Endothelial cell (in vitro differentiated cells): ENCODE measurements at places on chromosomes 2 and 18.

GRCh38 chr2:134712736-134713135 is 6.1 kb downstream of the TMEM163 start:
- no peak for DNase-seq

GRCh38 chr2:48750128-48750739 is 5.3 kb downstream of the LHCGR start:
- DNase-seq, result no peak

- no peak for DNase-seq
These were observed 75.9 kb downstream of the SLC66A2 start for GRCh38 chr18:79875531-79875919.

- no peak for DNase-seq
These were observed 403 bp downstream of the TMEM127 start for GRCh38 chr2:96265349-96265839.

DNA sequence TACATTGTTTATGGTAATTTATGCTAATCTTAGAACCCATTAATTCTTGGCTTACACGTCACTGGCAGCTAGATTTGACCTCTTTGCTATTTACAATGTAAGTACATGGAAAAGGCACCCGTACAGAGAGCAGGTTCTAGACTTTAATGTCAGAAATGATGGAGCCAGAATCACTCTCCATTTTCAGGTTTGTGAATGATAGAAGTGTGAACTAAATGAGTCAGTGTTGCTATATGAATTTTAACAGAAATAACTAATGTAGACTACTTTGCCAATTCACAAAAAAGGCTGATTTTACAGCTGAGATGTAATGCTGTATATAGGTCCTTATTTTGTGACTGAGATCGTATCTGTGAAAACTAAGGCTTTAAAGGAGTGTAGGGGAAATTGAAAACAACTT is 214.6 kb downstream of the LDLRAD4 start:
- DNase-seq, result no peak

DNA sequence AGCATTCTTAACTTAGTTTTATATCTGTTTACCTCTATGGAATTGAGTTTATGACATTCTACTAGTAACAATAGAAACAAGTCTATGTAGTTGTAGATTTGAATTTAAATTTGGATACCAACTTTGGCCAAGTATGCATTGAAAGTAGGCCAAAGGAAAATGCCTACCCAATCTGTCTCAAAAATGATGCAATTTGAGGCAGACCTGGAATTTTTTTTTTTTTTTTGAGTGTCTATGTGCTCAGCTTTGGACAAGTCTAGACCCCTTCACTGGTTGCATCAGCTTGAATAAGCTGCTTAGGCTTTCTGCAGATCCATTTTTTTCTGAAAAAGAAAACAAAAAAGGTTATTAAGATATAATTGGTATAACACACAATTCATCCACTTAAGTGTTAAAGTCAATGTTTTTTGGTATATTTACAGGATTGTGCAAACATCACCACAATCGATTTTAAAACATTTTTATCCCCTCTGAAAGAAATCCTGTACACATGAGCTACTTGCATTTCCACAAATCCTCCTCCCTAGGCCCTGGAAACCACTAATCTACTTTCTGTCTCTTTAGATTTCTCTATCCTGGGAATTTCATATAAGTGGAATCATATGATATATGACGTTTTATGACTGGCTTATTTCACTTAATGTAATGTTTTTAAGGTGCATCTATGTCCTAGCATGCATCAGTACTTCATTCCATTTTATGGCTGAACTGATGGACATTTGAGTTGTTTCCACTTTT is 185.1 kb upstream of the CCDC68 start:
- DNase-seq, result no peak

DNA sequence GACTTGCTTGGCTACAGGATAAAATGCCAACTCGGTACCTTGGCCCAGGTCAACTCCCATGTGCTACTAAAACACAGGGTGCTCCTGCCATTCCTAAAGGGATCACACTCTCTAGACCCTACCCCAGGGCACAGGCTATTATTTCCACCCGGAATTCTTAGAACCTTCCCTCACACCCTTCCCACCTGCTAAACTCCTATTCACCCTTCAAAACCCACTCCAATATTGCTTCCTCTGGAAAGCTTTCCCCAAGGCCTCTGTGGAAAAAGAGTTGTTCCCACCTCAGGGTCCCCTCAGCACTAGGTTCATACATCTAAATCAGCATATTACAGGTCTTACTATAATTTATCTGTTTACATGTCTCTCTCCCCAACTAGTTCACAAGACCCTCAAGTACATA is 75.0 kb upstream of the TANC1 start:
- DNase-seq, result no peak

- no peak for DNase-seq
These were observed 15.2 kb downstream of the KIDINS220 start for GRCh38 chr2:8822218-8822617.

DNA sequence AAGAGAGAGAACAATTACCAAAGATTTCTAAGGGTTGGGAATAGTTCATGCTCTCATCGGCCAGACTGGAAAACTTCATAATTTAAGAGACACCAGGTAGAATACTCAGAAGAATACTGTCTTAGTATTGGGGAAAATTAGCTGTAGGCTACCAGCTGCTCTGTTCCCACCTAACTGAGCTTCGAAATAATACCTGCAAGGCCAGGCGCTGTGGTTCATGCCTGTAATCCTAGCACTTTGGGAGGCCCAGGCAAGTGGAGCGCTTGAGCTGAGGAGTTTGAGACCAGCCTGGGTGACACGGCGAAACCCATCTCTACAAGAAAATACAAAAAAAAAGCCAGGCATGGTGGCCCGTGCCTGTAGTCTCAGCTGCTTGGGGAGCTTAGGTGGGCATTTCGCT is 35.8 kb downstream of the MAP4K3 start:
- no peak for DNase-seq

DNA sequence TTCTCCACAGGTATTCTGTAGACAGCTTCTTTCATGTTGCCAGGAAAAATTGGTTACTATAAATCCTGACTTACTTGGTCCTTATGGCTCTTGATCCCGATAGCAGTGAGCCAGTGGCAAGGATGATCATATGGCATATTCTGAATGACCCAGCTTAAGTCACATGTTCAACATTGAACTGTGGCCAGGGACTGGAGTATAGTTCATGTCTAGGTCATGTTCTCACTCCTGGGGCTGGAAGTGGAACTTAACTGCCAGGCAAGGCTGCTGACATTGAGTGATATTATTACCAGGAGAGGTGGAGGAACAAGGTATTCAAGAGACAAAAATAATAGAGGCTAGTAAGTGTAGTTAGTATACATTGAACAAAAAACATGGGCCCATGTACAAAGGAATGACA is 26.2 kb downstream of the R3HDM1 start:
- DNase-seq, result no peak

GRCh38 chr18:76951456-76952247 is 129.3 kb downstream of the ZNF236 start:
- no peak for DNase-seq

GRCh38 chr18:66729442-66730239 is 125.8 kb upstream of the CDH19 start:
- DNase-seq, result no peak

DNA sequence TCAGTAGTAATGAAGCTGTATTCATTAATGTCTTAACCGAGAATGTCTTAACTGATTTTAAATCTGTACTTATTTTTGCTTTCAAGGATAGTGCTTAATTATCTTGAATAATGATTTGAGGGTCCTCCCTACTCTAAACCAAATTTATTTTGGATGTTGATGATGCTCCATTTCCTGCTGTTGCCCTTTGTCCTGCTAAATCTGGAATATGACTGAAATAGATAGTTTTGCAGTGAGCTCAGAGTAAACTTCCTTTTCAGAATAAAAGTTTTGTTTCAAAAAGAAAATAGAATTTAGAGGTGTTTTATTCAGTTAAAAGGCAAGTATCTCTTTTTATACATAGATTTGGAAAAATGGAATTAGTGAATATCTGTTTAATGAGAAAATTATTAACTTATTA is 8.1 kb downstream of the NBEAL1 start:
- no peak for DNase-seq

GRCh38 chr2:206915121-206915520 is 24.2 kb upstream of the CPO start:
- no peak for DNase-seq

GRCh38 chr2:238821391-238821790 is 26.5 kb upstream of the TWIST2 start:
- DNase-seq, result no peak

DNA sequence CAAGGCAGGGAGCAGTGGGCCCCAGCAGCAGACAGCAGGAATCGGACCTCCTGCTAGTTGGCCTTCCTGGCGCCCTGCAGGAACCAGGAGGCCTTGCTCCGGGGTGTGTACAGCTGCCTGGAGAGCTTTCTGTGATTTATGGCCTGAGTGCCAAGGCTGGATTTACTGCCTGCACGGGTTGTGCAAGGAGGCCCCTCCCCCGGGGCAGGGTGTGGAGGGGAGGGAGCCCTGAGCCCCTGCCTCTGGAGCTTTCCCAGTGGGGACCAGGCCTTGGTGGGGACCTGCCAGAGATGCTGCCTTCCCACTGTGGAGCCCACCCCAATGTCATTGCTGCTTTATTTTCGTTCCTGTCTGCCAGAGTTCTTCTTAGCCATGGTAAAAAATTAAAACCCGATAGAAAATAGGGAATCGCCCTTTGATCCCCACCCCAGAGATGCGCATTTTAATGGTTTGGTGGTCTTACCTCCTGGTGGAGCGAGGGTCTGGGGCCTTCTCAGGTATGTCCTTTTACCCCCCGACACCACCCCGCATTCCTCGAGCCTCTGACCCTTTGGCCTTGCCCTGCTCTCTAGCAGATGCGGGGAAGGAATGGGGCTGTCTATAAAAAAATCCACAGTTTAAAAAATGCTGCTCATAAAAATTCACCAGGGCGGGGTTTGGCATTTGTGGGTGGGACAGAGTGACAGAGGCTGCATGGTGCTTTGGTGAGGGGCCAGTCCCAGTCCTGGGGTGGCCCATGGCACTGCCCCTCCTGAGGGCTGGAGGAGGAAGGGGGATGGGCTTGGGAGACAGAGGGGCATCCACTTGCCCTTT is 6.9 kb upstream of the RALB start:
- no peak for DNase-seq

- no peak for DNase-seq
These were observed 5.7 kb downstream of the CCL20 start for GRCh38 chr2:227819398-227819697.

GRCh38 chr2:103448495-103448894 is 686.7 kb downstream of the TMEM182 start:
- no peak for DNase-seq

DNA sequence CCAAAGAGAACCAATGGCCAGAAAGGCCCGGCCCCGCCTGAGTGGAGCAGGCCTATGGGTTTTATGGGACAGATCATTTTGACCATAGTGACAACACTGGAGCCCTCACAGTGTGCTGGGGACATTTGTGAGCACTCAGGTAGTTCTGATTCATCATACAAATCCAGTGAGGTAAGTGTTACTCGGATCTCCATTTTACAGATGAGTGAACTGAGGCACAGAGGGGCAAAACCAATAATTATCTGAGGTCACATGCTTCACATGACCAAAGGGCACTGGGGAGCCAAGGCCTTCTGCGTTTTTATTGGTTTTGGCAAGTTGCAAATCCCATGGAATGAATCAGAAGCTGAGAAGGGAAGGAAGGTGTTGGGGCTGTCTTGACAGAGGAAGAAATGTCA is 111.5 kb upstream of the MGAT5 start:
- no peak for DNase-seq

- no peak for DNase-seq
These were observed 43.9 kb upstream of the SGPP2 start for GRCh38 chr2:222380456-222380855.

DNA sequence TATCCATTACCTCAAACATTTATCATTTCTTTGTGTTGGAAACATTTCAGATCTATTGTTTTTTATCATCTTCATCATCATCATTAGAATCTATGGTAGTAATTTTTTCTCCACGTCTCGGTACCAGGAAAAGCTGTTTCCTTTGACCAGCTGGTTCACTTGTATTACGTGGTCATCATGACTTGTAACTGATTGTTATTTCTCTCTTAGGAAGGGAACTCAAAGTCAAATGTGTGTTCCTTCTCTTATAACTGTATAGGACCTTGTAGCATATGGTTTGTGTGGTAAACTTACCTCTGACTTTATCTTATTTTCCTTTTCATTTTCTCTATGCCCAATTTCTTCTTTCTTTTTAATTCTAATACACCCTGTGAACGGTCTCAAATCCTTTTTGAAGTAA is 16.5 kb downstream of the NCOA1 start:
- no peak for DNase-seq

GRCh38 chr18:79846936-79847557 is 49.3 kb downstream of the KCNG2 start:
- no peak for DNase-seq

DNA sequence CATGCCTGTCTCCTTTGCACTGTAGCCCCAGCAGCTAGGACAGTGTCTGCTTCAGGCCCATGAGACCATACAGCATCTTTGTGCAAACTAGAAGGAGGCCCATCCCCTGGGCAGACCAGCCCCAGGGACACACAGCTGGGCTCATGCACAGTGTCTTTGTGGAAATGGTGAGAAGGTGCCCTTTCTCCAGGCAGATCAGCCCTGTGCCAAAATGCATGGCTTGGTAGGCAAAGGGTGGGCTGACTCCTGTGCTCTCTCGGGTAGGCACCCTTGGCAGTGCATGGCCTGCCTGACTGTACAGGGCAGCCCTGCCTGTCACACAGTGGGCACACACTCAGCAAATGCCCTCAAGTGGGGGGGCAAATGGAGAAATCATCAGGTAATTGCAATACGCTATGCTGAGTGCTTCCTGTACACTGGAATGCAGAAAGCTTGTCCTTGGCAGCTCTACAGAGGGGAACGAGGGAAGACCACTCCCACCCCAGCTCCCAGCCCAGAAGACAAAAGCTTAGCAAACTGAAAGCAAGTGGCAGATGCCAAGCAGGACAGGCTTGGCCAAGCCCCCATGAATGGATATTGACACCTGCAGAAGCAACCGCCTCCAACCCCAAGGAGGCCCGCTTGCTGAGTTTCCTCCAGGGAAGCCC is 21.6 kb downstream of the TNS1 start:
- DNase-seq, result no peak

- no peak for DNase-seq
These were observed 203.9 kb downstream of the PHLPP1 start for GRCh38 chr18:62919109-62919838.

GRCh38 chr2:204824751-204825453 is 279.6 kb downstream of the PARD3B start:
- DNase-seq, result no peak

DNA sequence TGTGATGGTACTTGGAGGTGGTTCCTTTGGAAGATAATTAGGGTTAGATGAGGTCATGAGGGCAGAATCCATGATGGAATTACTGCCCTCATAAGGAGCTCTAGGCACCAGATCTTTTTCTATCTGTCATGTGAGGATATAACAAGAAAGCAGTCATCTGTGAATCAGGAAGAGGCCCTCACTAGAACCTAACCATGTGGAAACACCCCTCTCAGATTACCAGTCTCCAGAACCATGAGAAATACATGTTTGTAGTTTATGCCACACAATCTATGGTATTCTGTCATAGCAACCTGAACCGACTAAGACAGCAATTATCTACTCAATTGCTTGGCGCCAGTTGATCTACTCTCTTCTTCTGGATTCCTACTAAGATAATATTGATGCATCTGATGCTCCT is 2.4 kb upstream of the SERPINB10 start:
- DNase-seq, result no peak

- DNase-seq, result no peak
These were observed 325.9 kb upstream of the LINC00305 start for GRCh38 chr18:64474773-64475172.

- no peak for DNase-seq
These were observed 99.6 kb downstream of the BABAM2 start for GRCh38 chr2:27990030-27990590.
